NCI-H526 (cell line): ENCODE measurements at places on chromosomes 5 and 9.

- no peak for DNase-seq
These were observed 344.9 kb upstream of the PAPPA start for GRCh38 chr9:115808695-115809094.

- DNase-seq: no peak
These were observed 40.8 kb upstream of the DAB2IP start for GRCh38 chr9:121610638-121610953.

DNA sequence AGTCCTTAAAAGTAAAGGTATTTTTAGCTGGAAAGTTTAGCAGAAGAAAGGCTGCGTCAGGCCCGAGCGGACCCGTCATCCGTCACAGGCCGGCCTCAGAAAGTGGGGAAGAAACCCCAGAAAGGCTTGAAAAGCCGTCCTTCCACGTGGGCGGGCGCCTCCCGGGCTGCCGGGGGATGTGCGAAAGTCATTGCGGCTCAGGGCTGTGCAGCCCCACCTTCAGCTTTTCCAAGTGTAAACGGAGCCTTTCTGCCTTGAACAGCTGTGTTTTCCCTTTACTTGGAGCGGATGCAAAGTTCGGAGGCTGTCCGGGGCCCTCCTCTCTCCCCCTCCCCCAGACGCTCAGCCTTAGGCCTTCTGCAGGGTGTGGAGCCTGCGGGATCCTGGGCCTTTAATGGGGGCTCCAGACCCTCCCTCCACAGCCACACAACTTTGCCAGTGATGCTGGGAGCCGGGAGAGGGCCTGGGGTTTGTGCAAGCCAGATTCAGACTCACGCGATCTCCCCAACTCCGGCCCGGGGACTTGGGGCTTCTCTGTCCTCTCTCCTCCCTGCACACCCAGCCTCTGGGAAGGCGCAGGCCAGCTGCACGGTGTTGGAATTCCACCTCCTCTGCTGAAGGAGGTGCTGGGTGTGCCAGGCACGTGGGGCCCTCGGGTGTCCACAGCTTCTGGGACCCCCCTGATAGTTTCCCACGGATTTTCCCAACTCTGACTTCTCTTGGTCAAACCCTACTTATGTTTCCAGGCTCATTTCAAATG is 95.5 kb upstream of the RAPGEF1 start:
- DNase-seq: no peak

DNA sequence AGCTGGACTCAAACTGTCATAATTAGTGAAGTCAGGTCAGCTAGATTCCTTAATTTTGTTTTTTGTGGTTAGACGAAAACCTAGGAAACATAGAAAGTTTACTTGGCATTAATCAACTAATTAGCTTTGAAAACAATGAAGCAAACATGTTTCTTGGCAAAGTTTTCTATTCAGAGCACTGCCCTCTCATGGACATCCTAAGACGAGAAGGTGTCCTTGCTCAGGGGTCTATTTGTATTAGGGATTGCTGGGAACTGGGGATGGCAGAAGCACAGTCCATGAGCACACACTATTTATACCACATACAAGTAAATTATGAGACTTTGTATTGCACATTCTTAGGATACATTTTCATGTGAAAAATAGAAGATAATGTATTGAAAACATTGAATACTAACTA is 49.7 kb downstream of the POC5 start:
- peak; percentile 14 for DNase-seq

DNA sequence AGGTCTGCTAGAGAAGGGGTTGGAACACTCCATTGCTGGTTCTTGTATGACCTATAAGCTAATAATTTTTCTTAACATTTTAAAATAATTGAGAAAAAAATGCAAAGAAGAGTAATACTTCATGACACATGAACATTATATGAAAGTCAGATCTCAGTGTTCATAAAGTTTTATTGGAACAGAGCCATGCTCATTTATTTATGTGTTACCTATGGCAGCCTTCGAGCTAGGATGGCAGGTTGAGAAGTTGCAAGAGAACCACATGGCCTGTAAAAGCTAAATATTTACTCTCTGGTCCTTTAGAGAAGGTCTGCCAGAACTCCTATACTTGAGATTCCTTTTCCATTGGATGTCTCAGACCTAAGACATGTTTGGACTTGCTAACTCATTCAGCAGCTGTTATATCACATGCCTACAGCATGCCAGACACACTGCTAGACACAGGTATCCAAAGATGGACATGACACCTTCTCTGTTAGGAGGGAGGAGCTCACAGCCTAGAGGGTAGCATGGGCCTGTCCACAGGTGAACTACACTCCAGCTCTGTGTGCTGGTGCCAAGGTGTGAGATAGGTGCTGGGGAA is 304.3 kb downstream of the ARHGAP26 start:
- peak; percentile 3 for DNase-seq

DNA sequence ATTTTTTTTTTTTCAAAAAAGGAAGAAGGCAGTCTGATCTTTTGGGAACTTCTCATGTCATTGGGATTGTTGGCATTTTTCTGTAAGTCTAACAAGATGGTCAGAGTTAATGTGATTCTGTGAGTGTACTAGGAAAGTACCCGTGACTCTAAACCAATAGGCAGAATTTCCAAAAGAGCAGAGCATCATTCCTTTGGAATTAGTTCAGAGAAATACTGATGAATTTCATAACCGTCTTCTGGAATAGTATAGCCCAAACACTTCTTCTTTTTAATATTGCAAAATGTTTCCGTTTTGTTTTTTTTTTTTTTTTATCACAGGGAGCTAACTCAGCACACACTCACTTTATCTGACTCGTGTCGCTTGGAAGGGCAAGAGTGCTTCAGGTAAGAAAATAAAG is 407.4 kb downstream of the DTWD2 start:
- DNase-seq: no peak

GRCh38 chr9:89839449-89839848 is 234.6 kb downstream of the GADD45G start:
- DNase-seq: peak; percentile 79

- DNase-seq: peak; percentile 47
These were observed 1.4 kb downstream of the ATOSB start for GRCh38 chr9:35114113-35114839.

- DNase-seq: no peak
These were observed 31.7 kb downstream of the SLC35A4 start for GRCh38 chr5:140596321-140596741.
